ENCODE measurements at places on chromosomes 7 and 10. TPM values are rescaled to one million over a fixed set of nuclear protein-coding genes. Genes with fewer than 3 reads are reported as not detected.

GRCh38 chr7:41175435-41175834, 527.5 kb downstream of the INHBA start:
- no peak for DNase-seq

DNA sequence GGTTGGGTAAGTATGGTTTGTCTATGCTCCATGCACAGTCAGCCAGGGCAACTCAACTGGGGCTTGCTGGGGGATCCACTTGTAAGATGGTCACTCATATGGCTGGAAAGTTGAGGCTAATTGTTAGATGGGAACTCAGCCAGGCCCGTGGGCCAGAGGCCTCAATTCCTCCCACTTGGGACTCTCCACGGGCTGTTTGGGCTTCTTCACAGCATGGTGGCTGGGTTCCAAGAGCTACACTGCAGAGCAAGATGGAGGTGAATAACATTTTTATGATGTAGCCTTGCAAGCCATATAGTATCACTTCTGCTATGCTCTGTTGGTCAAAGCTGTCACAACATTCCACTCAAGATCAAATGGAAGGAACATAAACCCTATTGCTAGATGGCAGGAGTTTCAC, 39.2 kb downstream of the ELMO1 start:
- peak; percentile 47 for DNase-seq

DNA sequence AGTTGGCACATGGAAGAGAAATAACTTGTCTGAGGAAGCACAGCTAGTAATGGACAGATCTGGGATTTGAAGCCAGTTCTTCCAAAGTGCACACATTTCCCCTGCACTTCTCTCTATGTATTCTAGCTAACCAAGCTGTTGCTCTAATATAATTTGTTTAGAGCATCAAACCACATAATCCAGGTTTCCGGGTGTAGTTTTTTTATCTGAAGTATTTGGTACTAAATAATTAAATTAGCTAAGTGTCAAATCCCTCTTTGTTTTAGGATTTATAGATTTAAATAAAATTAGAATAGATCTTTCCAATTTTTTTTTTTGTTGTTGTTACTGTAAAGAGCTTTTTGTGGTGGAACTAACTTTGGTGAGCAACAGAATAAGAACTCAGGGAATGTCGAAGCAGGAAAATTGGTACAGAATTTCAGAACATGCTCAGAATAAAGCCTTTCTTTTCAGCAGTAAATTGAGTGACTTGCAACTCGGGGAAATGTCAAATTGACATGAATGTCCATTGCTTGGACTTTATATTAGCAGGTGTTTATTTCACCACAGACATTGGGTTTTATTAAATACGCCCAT, 33.7 kb downstream of the CAMK1D start:
- DNase-seq = no peak

GRCh38 chr7:30687604-30688003, 5.3 kb upstream of the CRHR2 start:
- DNase-seq = no peak

GRCh38 chr10:128268015-128268722, 141.9 kb upstream of the MKI67 start:
- peak; percentile 25 for DNase-seq

DNA sequence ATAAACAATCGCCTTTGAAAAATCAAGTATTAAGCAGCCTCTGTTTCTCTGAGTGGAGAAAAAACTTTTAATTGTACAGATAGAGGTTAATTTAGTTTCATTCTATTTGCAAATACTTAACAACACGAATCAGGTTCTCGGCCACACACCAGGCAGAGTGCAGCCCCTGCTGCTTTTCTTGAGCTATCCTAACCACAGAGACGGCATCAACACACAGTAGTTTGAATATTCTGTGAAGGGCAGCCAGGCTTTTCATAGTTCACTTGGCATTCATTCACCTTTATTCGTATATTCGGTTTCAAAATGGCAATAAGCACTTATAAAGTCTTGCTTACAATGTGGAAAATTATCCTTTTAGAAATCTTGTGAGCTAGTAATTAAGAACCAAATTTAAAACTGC, 5.7 kb downstream of the ADARB2 start:
- DNase-seq = no peak

DNA sequence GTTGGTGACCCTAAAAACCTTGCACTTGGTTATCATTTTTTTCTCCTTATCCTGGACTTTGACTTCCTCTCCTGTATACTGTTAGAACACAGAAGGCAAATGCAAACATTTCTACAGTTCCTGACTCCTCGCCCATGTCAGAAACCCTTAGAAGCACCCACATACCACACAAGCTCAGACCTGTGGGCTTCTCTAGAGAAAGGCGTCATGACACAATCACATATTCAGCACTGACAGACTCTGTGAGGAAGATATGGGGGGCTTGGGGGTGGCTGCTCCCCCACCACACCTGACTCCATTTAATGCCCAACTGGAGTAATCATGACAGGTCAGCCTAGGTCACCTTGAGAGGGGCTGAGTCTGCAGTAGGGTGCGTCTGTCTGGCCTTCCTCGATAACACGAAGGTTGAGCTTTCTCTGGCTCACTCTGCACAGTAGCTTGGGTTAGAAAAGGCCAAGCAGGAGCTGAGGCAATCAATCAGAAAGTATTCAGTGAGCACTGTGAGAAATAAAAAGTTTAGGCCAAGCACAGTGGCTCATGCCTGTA, 50.9 kb downstream of the CCDC3 start:
- DNase-seq = no peak

- DNase-seq = no peak
These were observed 274.8 kb upstream of the TAC1 start for GRCh38 chr7:97457054-97457453.

DNA sequence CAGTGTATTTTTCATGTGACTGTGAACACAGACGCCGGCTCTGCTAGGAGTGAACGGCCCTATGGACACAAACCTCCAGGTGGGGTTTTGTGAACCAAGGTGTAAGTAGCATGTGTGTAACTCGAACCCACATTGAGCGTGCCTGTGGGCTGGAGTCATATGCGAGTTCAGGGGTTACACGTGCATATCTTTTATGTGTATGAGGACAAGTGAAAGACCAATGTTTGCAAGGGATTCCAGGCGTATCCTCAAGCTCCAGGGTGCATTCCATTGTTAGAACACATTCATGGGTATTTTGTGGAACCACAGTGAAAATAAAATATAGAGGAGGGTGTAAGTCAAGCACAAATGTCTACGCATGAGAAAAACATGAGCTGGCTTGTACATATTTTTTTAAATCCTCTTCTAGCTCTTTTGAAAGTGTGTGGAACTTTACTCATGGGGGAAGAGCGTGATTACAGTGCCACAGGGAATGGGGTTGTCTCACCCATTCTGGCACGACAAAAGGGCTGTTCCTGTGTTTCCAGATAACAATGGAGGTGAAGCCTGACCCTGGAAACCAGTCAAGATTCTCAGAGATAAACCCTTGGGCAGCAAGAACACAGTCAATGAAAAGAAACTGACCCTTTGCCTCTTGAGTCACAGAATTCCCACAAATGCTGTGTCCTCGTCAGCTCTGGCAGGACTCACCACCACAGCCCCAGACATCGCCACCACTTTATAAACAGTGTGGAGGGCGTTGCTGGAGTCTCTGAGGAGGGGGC, 37.0 kb upstream of the GOT1 start:
- peak; percentile 97 for DNase-seq

- no peak for DNase-seq
These were observed 75.3 kb upstream of the SAMD8 start for GRCh38 chr10:75035975-75036708.

- DNase-seq = no peak
These were observed 256.6 kb upstream of the SMIM30 start for GRCh38 chr7:113374955-113375354.

DNA sequence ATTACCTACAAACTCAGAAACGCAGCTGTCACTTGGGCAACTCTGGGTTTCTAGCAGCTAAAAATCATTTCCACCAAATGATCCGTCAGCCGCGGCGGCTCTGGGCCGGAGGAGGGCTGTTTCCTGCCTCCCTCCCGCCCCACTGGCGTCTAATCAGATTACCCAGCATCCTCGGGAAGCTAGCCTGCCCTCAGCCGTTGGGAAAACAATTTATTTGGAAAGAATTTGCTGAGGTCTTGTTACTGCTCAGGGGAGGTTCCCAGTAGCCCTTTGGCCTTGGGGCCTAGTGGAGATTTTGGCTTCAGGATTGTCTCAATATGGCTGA, 65.0 kb upstream of the ADGRA1 start:
- DNase-seq = no peak

DNA sequence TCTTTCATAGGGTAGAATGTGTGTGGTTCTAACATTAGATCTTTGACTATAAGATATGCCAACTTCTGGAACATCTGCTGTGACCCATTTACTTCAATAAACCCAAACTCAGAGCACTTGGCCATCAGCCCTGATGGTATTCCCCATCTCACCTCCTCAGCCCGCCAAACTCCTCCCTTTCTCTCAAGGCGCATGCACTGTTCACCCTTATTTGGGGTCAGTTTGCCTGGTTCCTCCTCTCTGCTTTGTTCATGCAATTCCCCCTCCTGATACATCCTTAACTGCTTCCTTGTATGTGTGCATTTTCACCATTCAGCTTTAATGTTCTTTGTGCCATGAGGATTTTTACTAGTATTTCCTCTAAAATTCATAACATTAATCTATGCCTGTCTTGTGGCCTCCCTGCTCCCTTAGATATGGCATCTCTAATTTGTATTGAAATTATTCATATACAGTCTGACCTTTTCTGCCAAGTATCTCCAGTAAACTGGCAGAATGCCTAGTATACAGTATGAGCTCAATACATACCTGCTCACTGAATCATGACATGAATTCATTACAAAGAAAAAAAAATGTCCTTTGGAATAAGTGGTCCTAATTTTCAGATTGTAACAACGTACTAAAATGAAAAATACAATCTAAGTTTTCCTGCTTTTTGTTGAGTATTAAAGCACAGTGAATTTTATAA, 336.8 kb upstream of the IGFBP3 start:
- peak; percentile 26 for DNase-seq

DNA sequence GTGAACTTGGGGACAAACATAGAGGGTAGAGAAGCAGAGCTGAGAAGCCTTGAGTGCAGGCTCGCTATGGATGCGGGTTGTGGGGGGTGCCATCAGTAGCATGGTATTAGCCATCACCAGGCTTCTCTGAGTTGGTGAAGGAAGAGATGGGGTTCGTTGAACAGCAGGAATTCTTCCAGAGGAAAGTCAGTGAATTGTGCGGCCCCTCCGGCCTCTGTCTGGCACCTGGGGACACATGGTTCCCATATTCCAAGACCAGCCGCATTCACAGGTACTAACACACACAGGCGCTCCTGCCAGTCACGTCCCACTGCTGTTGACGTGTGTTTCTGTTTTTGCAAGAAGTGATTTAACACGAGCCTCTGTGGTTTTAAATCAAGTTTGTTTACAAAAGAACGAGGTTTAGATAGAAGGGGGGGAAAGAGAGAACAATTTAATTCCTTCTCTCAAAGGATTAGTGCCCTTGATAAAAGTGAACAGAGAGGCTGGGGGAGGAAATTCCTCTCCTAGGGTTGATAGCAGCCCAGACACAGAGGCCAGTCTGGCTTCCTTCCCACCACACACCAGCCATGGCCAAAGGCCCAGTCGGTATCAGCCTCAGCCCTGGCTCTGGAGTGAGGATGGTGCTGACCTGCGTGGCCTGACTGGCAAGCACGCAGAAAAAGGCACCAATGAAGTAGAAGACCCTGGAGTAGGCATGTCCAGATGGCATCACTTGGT, 252.6 kb upstream of the IGFBP3 start:
- no peak for DNase-seq

- DNase-seq = peak; percentile 43
These were observed 117.7 kb downstream of the CCNY start for GRCh38 chr10:35453855-35454532.

- no peak for DNase-seq
These were observed 50.3 kb downstream of the ATXN7L1 start for GRCh38 chr7:105826143-105826542.

The TRIM50 gene
- total RNA-seq = not detected

The BBS9 gene
- 14.1 TPM for total RNA-seq

The CDHR3 gene
- 3.9 TPM for total RNA-seq

The CUBN gene
- total RNA-seq = 3.0 TPM

The C10orf71 gene
- not detected for total RNA-seq

The HMX2 gene
- not detected for total RNA-seq

The SRRM3 gene
- total RNA-seq = 5.4 TPM

The AFAP1L2 gene
- total RNA-seq = 1.6 TPM

The HTR5A gene
- not detected for total RNA-seq
